Activated CD4-positive, alpha-beta memory T cell treated with anti-CD3 and anti-CD28 coated beads, Interleukin-2, amount 10 ng/mL, durations not matched to agents 7 days and 5 days (primary cell): ENCODE measurements at places on chromosomes 7 and 10. TPM values are rescaled to one million over a fixed set of nuclear protein-coding genes. Genes with fewer than 3 reads are reported as not detected.

The EVX1 gene
- not detected for total RNA-seq

The DEPP1 gene
- total RNA-seq = 1.2 TPM

The PUS7 gene
- total RNA-seq = 5.1 TPM

The RET gene
- 0.28 TPM for total RNA-seq

The POLR3A gene
- total RNA-seq = 16.8 TPM

The FOXI2 gene
- not detected for total RNA-seq

The FAM237B gene
- not detected for total RNA-seq

The FZD8 gene
- total RNA-seq = 0.95 TPM

The LRCH4 gene
- total RNA-seq = 204 TPM

The CCDC172 gene
- not detected for total RNA-seq

The C10orf143 gene
- total RNA-seq = 2.5 TPM

The RELN gene
- total RNA-seq = not detected

The CACNA2D1 gene
- not detected for total RNA-seq

The RASSF4 gene
- 1.2 TPM for total RNA-seq

The COL17A1 gene
- not detected for total RNA-seq

The COL13A1 gene
- not detected for total RNA-seq

The RADIL gene
- not detected for total RNA-seq

The DRGX gene
- not detected for total RNA-seq

The LRRC18 gene
- total RNA-seq = not detected

The FAM25C gene
- not detected for total RNA-seq

The GRM3 gene
- total RNA-seq = not detected

The SEMA3D gene
- total RNA-seq = not detected

The SNX13 gene
- total RNA-seq = 25.9 TPM

The LRRD1 gene
- total RNA-seq = not detected

The ACTL6B gene
- not detected for total RNA-seq

The ZNF789 gene
- total RNA-seq = 21.8 TPM

The ASB15 gene
- not detected for total RNA-seq

The SPDYE2 gene
- 0.15 TPM for total RNA-seq

The MRLN gene
- total RNA-seq = not detected

The PVRIG gene
- 70.5 TPM for total RNA-seq

The TEX47 gene
- not detected for total RNA-seq

The CDHR3 gene
- total RNA-seq = 1.2 TPM

The CPEB3 gene
- 3.0 TPM for total RNA-seq

The MOGAT3 gene
- not detected for total RNA-seq

The NUTM2A gene
- total RNA-seq = 0.15 TPM

The CALCR gene
- not detected for total RNA-seq

The BMS1 gene
- 14.6 TPM for total RNA-seq

The NPY4R2 gene
- not detected for total RNA-seq

The ABLIM1 gene
- 91.5 TPM for total RNA-seq

The GJC3 gene
- total RNA-seq = not detected

The KLF14 gene
- not detected for total RNA-seq

The DNAH11 gene
- total RNA-seq = 2.2 TPM

The PON1 gene
- not detected for total RNA-seq

The CALML3 gene
- not detected for total RNA-seq

The ODAD2 gene
- not detected for total RNA-seq

The FBXL13 gene
- 0.58 TPM for total RNA-seq

The ELN gene
- not detected for total RNA-seq

The BHLHA15 gene
- 0.43 TPM for total RNA-seq

The FRMD4A gene
- 0.35 TPM for total RNA-seq

The HPS1 gene
- total RNA-seq = 88.3 TPM

The DNTT gene
- not detected for total RNA-seq

The DPYSL4 gene
- 6.7 TPM for total RNA-seq

The TMEM26 gene
- not detected for total RNA-seq

The SNCG gene
- total RNA-seq = not detected

The RBM28 gene
- total RNA-seq = 34.8 TPM

The MKI67 gene
- total RNA-seq = 253 TPM

The TDRD1 gene
- total RNA-seq = 0.35 TPM
